ENCODE measurements at places on chromosomes 1 and 21.

DNA sequence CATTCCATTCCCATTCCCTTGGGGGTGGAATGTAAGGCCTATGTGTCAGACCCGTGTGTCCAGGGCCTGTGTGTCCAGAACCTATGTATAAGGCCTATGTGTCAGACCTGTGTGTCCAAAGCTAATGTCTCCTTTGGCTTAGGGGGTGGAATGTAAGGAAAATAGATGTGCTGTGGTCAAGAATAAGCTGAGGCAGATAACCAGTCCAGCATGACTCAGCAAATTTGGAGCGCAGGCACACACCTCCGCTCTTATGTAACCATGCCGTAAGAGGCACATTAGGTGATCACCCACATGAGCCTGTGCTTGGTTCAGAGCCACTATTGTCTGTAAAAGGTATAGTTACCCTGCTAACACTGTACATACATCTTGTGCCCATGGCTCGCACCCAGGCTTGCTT lies 150.8 kb upstream of the SGIP1 start:
- DNase-seq, result no peak

GRCh38 chr1:11571906-11572616 lies 82.2 kb downstream of the FBXO2 start:
- no peak for DNase-seq

DNA sequence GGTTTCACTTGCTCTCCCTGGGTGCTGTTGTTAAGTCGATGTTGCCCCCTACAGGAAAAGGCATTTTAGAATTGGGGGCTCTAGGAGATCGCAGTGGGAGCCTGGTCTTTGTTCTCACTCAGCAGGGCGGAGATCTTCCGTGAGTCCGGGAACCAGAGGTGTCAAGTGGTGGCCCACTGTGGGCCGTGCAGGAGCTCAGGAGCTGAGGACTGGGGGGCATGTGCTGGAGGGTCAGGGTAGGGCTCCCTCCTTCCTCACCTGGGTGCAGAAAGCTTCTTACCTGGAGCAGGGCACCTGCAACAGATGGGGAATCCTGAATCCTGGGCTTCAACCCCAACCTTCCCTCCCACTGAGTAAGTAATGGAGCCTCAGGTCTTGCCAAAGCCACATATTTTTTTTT lies 392.7 kb downstream of the NPHP4 start:
- DNase-seq, result no peak

- DNase-seq, result no peak
These were observed 19.4 kb downstream of the PGM1 start for GRCh38 chr1:63612564-63612963.

- no peak for DNase-seq
These were observed 413.9 kb downstream of the LRRIQ3 start for GRCh38 chr1:73784026-73784425.

DNA sequence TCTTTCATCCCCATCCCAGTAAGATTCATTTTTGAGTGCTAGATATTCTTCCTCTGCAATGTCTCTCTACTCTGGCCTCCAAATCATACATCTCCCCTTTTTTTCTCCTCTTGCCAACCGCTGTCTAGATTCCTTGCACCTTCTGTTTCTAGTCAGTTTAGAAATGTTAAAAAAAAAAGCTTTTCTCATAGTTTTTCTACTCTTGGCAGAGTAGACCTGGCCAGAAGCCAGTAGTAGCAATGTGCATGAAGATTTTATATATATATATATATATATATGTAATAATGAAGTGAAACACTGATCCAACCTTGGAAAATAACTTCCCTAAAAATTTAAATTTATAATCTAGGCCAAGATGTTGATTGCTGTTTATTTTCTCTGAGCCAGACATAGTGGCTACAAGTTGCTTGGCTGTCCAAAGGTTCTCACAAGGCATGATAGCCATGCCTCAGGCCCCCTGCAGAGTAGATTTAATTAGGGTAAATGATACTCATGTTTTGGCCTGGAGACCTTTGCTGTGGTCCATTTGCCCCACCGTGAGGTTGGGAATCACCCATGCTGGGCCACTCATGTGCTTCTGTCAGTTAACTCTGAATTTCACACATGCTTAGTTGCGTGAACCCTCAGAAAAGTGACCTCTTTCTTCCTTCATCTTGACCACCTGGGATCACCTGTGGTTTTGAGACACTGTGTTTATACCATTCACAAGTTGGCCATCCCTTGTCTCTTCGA lies 103.4 kb upstream of the KCNE2 start:
- DNase-seq, result no peak

All from left hindlimb (tissue), 1 donor.